SJSA1 (cell line): ENCODE measurements at places on chromosomes 16 and 17.
A peak's percentile ranks its signal among the peaks of the same experiment; 100 is the strongest.

DNA sequence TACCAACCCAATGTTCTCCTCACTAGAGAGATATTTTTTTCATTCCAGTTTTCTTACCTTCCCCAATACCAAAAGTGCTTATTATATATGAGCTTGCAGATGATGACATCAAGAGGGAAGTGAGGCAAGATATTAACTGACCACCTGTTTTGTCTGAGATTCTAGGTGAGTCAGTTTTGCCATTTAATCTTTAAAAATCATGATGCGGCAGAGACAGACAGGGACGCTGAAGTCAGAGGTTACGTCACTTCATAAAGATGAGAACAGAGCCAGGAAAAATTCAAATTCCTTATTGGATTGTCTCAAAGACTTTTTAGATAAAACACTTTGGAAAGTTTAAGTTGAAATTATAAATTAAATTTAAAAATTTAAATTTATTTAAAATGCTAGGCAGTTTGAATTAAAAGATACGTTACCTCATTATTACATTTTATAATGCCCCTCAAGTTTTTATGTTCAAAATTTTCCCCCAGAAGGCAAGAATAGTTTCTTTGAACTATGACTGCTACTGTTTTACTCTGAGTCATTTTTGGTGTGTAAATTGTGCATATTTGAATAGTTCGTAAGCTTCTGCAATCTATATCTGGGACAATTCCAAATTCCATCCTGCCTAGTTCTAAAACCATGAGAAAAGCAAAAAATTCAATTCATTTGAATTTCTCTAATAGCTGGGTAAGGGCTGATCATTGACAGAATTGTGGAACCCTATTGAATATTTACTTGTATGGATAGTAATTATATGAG, 839.6 kb upstream of the GOT2 start:
- peak; percentile 81 for DNase-seq

DNA sequence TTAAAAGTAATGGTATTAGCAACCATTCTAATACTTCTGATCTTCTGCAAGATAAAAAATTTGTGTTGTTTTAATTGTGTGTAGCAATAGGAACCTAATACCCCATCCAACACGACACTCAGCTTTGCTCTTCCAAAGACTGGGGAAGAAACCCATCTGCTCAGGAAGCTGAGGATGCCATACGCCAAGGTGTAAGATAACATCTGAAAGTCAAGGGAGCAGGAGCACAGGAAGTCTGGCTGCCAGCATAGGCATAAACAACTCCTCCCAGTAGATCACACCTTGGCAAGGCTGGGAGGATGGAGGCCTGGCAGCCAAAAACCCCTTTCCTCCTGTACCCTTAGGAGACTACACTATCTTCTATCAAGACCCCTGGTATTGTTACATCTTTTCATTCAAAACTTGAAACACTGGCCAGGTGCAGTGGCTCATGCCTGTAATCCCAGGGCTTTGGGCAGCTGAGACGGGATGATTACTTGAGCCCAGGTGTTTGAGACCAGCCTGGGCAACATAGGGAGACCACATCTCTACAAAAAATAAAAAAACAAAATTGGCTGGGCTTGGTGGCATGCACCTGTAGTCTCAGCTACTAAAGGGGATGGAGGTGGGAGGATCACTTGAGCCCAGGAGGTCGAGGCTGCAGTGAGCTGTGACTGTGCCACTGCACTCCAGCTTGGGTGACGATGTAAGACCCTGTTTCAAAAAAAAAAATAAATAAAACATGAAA, 5.7 kb upstream of the SPHK1 start:
- DNase-seq = no peak

DNA sequence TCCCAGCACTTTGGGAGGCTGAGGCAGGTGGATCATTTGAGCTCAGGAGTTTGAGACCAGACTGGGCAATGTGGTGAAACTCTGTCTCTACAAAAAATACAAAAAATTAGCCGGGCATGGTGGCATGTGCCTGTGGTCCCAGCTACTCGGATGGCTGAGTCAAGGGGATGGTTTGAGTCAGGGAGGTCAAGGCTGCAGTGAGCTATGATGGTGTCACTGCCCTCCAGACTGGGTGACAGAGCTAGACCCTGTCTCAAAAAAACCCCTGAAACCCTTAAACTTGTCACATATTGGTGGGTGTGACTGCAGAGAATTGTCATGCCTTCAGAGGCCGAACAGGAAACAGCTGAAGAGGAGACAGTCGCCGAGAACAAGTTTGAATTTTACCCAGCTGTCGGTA, 13.4 kb downstream of the RPTOR start:
- no peak for DNase-seq

DNA sequence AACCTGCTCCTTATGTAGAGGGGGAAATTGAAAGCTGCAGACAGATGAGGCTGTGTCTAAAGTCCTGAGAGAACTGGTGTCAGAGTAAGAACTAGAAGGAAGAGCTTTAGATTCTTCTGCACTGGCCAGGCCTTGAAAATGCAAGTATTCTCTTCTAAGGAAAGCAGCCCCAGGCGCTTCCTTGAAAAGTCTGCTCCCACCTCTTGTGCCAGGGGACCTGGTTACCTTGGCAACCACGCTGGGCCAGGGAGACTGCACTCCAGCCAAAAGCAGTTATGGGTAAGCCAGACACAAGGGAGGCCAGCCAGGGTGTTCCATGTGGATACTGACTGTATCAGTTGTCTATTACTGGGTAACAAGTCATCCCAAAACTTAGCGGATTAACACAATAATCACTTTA, 228.6 kb upstream of the SDK2 start:
- no peak for DNase-seq

DNA sequence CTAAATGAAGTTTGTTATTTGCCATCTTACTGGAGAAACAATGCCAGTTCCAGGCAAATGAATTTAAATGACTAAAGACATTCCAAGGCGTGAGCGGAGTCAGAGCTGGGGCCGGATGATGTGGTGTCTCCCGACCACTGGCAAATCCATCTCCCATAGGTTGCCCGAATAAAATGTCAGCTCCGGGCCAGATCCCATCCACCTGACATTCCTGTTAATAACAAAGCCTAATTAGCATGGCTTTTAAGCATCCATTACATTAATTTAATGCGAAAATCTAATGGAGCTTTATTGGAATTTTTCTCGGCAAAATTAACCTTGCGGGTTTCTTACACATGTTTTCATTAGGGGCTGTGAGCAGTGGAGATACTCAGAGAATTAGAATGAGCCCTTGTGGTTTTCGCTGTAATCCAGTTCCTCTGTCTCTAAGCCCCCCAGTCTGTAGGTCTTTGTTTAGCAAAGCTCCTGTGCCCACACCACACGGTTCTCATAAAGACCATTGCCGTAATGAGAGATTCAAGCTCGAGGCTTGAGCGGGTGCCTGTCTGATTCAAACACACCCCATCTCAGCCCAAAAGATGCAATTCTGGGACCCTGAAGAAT, 123.3 kb downstream of the CCT6B start:
- DNase-seq = no peak

GRCh38 chr16:15900901-15901500, 12.6 kb upstream of the CEP20 start:
- DNase-seq = no peak

GRCh38 chr16:75109732-75110243, 6.8 kb downstream of the LDHD start:
- no peak for DNase-seq

DNA sequence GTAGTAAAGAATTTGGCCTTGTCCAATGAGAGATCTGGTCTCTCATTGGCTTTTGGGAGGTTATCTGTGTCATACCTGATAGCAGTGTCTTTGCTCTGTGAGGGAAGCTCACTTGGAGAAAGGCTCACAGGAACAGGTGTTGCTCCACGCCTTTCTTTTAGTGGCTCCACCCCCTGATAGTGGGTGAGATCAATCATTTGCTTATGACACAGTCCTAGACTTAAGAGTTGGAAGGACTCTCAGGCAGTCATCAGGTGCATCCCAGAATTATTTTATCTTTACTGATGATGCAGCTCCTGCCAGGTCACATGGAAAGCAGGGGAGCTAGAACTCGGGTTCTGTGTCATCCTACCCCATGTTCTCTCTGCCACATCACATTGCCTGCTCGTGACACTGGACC, 59.3 kb downstream of the CENPV start:
- DNase-seq = no peak

DNA sequence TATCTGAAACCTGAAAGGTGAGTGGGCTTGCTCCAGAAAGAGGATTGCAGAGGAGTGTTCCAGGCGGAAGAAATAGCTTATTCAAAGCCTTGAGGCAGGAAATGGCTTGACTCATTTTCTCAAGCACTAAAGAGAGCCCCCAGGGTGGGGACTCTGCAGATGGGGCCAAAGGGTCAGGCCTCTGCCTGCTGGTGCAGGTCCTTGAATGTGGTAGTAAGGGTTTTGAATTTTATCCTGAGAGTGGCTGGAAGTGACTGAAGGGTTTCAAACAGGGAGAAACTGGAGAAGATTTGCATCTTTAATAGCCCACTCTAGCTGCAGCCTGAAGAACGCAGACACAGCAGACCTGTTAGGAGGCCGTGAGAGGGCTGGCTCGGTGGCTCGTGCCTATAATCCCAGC, 144.4 kb downstream of the CCT6B start:
- DNase-seq = no peak

GRCh38 chr16:66376577-66377305, 10.2 kb downstream of the CDH5 start:
- DNase-seq = no peak

DNA sequence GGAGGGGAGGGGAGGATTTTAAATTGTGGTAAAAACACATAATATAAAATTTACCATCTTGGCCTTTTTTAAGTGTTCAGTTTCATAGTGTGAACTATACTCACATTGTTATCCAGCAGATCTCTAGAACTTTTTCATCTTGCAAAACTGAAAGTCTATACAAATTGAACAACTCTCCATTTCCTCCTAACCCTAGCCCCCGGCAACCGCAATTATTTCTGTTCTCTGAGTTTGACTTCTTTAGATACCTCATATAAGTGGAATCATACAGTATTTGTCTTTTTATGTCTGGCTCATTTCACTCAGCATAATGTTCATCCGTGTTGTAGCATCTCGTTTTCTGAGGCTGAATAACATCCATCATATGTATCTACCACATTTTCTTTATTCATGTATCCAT, 30.0 kb upstream of the MRTFB start:
- no peak for DNase-seq

- DNase-seq = no peak
Observed at GRCh38 chr16:82832821-82833220, 206.1 kb downstream of the CDH13 start.

- DNase-seq = no peak
Observed at GRCh38 chr17:64182325-64183012, 52.5 kb upstream of the ERN1 start.

GRCh38 chr16:48008011-48008525, 147.7 kb downstream of the ABCC12 start:
- DNase-seq = no peak

DNA sequence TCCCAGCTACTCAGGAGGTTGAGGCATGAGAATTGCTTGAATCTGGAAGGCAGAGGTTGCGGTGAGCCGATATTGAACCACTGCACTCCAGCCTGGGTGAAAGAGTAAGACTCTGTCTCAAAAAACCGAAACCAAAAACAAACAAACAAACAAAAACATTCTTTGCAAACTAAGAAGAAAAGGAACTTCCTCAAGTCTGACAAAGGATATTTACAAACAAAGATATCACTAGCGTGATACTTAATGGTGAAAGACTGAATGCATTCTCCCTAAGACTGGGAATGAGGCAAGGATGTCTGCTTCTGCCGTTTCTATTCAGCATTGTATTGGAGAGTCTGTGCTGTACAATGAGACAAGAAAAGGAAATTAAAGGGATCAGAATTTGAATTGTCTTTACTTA, 10.5 kb upstream of the MPO start:
- DNase-seq = no peak

DNA sequence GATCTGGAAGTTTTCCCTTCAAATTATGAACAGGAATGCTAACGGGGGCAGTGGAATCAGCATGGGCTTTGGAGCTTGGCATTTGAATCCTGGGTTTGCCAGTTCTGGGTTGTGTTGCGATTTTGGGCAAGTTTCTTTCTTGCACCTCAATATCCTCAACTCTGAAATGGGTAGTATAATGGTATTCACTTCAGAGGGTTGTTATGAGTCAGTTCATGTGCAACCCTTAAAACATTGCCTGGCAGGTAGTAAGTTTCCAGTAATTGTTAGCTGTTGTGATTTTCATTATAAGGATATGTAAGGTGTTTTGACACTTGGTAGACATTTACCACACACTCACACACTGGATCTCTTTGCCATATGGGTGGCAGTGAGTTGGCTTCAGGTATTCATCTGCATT, 33.4 kb downstream of the SNX29 start:
- DNase-seq = no peak

DNA sequence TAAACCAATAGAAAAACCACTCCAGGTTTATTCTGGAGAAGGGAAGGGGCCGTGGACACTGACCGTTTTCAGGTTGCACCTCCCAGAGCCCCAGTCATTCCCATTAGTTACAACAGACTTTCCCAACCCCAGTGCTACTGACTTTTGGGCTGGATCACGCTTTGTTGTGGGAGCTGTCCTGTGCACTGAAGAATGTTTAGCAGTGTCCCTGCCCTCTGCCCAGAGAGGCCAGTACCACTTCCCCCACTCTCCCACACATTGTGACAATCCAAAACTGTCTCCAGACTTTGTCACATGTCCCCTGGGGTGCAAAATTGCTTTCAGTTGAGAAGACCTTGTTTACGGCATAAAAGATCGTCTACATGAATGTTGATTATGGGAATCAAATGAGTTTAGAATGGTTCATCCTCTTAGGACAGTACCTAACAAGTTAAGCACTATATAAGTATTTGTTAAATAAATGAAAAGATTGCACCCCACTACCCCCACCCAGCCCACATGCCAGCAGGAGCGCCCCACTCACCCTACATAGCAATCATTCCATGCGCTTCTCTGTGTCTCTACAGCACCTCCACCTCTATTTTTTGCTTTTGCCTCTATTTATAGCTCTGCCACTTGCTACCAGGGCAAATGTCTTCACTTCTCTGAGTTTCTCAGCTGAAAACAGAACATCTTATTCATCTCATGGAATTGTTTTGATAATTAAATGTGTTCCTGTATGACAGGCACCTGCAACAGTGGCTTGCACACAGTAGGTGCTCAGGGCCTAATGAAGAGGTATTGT, 104.9 kb downstream of the AXIN2 start:
- DNase-seq = no peak

GRCh38 chr17:51044976-51045375, 75.7 kb downstream of the SPAG9 start:
- no peak for DNase-seq

GRCh38 chr16:7218936-7219335, 113.7 kb upstream of the RBFOX1 start:
- DNase-seq = no peak

DNA sequence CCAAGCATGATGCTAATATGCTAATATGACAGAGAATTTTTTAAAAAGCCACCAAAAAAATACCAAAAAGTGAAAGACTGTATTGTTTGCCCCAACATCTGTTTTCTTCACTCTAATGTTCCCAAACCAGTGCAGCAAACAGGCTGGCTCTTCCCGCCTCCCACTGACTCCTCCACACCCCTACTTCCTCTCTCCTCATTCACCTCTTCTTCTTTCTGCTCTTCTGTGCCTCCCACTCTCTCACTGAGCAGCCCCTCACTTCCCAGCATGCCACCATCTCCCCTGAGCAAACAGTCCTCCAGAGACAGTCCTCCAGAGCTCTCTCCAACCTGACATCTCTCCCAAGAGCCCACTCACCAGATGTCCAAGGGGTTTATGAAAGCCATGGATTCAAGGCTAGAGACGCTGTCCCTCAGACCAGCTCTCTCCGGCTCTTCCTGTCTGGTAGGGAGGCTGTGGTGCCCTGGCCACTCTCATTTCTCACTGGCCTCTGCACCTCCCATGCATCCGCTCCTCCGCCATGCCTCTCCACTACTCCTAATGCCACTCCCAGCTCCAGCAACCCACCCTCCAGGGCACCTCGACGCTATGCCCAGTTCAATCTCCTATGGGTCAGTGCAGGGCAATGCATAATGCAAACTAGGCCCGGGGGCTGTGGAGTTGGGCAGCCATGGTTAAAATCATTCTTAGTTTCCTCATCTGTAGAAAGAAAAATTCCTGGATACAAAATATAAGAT, 52.9 kb downstream of the ANKRD11 start:
- no peak for DNase-seq
